ENCODE measurements at places on chromosomes 4 and X.

DNA sequence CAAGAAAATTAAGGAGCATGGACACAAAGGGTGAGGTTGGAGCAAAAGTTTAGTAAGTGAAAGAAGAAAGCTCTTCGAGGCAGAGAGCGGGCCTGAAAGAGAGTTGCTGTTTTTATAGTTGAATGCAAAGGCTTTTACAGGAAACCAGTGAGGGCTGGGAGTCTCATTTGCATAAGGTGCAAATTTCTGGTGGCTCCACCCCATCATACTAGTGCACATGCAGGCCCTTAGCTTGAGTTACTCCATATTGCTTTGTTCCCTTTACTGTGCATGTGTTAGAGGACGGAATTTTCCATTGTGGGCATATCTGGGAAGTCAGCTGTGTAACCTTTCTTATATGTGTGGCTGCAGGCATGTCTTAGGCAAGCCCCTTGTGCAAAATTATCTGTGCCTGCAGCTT, 48.0 kb downstream of the CPE start:
- DNase-seq: no peak

- DNase-seq: no peak
Measured at GRCh38 chrX:68757331-68757730, 71.5 kb upstream of the EFNB1 start.

DNA sequence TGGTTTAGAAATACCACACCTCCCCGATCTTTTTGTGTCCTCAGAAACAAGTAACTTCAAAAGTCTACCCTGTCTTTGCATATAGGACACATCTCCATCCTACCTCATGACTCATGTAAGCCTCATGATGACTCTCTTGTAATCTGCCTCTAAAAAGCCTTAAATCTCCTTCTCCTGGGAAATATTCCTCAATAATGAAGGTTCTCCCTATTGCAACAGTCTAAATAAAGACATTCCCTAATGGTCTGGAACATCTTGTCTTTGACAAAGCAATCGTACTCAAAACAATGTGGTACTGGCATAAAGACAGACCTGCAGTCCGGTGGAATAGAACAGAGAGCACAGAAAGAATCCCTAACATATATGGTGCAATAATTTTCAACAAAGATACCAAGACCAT, 257.7 kb downstream of the OPHN1 start:
- no peak for DNase-seq

DNA sequence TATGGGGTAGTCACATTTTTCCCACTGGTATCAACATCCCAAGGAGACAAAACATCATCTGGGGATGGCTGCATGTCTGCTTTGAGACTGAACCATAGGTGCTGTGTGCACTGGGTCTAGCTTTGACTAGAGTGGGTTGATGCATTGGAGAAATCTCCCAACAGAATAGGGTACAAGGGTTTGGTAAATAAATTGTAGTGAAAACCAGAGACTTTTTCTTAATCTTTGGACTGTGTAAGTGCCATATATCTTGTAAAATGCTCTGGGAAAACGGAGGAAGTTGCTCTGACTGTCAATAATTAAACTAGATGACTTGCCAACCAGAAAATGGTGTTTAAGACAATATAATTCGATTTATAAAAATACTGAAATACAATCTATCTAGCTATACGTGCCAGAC, 1064.0 kb upstream of the SLIT2 start:
- no peak for DNase-seq

DNA sequence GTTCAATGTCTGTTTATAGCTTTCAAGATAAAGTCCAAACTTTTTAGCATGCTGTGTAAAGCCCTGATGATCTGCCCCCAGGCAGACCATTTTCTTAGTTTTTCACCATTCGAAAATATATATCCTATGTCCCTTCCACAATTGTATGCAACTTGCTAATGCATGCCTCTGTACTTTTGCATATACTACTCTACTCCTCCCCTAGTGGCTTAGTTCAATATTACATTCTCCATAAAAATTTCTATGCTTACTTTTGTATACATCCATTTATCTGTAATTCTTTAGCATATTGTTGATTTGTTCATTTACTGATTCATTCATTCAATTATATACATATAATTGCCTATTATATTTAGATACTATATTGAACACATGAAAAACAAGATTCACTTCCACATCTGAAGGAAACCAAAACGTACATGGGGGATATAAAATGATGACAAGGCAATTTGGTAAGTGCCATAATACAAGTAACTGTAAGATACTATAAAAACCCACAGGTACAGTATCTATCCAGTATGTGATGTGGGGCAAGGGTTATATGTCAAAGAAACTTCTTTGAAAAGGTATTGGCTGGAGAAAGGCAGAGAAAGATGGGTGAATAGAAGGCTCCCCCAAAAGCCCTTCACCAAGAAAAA, 902.5 kb downstream of the FAM133A start:
- DNase-seq: no peak

Measured in NT2/D1 (cell line).